Activated CD8-positive, alpha-beta memory T cell treated with anti-CD3 and anti-CD28 coated beads, Interleukin-2, amount 10 ng/mL, durations not matched to agents 7 days and 5 days (primary cell): ENCODE measurements at places on chromosomes 7 and 10. TPM values are rescaled to one million over a fixed set of nuclear protein-coding genes. Genes with fewer than 3 reads are reported as not detected.

COL28A1 gene
- not detected for total RNA-seq

SYCE1 gene
- 1.4 TPM for total RNA-seq

ATXN7L1 gene
- 4.2 TPM for total RNA-seq

RBP4 gene
- total RNA-seq = not detected

POLD2 gene
- 130 TPM for total RNA-seq

HMX2 gene
- not detected for total RNA-seq

TMEM106B gene
- total RNA-seq = 23.2 TPM

MCM10 gene
- 78.2 TPM for total RNA-seq

FOXP2 gene
- total RNA-seq = 0.28 TPM

ODAD2 gene
- total RNA-seq = not detected

DNA sequence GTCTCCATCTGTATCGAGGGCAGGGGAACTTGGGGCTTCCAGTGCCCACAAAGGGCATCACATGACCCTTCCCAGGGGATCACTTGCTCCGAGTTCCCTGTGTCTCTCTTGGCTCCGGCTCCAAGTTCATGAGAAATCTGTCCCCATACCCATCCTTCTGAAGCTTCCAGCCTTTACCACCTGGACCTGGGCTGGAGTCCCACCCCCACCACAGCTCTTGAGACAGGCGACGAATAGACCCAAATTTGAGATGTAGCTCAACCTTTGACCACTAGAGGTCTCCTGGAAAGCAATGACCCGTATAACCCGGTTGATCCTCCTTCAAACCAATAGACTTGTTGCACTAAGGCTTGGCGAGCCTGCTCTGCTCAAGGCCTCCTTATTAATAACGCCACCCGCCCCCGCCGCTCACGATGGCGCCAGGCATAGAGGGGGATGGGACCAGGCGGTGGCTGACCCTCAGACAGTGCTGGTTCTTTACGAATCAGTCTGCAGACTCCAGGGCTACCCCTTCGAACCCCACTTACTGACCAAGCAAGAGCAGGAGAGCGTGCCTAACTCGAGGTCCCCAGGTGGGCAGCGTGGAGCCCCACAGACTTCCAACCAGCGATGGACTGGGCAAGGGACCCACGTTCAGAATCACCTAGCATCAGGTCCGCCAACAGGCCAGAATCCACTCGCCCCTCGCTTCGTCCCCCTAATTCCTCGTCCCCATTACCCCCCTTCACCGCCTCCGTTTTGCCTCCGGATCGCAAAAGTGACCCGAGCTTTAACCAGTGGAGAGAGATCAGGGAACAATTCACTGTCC lies 4.4 kb upstream of the ARID5B start:
- peaks cover 29% of the 10 kb centered on the region for H3K4me1 ChIP-seq
- H3K36me3 ChIP-seq = peaks cover 1% of the 10 kb centered on the region
- H3K27ac ChIP-seq = peak overlapping the region; percentile 99

DNA sequence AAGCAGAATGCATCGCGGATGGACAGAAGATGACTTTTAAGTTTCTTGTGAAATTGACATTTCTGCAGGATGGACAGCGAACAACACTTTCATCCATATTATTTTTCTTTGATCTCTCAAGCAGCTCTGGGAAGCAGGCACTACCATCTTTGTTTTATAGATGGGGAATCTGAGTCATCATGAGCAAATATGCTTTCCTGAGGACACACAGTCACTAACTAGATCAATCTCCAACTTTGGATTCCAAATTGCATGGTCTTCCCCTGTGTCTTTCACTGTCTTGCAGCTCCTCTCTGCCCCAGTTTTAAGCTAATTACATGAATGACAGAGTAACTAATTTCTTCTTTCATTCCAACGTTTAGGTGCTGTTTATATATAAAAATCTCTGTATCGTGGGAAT lies 201.5 kb downstream of the ADAM12 start:
- no peak for DNase-seq
- no peak overlapping the region for H3K27ac ChIP-seq
- H3K27me3 ChIP-seq = no peaks in the 10 kb centered on the region
- no peaks in the 10 kb centered on the region for H3K4me1 ChIP-seq

- H3K36me3 ChIP-seq = no peaks in the 10 kb centered on the region
- no peak overlapping the region for H3K27ac ChIP-seq
- H3K27me3 ChIP-seq = no peaks in the 10 kb centered on the region
- no peak overlapping the region for H3K4me3 ChIP-seq
- H3K4me1 ChIP-seq = no peaks in the 10 kb centered on the region
Measured at GRCh38 chr10:77249901-77250459, 387.6 kb downstream of the KCNMA1 start.

DNA sequence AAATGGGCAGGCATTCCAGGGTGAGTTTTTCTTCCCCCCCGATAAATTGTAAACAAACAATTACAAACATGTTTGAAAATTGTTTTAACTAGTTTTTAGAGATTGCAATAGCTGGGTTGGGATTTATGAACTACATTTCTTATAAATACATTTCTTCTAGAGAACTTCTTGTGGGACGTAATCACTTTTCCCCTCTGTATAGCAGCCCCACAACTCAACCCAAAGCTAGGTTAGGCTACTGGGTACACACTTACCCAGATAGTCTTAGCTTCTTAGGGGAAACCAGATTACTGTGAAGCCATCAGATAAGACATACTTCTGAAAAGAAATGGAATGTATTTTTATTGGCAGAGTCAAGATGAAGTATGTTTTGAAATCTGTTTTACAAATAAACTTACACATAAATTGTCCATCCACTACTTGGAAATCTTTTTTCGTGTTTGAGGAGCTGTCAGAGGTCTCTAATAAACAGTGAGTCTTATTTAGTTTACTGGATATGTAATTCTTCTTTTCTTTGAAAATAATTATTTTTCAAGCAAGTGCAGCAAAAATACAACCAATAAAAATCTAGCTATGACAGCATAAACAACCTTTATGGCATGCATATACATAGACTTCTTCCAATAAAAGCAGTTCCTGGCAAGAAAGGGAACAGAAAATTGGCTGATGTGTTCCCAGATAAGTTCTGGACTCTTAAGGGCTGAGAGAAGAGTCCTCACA lies 8.0 kb upstream of the GLRX3 start:
- peaks cover 41% of the 10 kb centered on the region for H3K27me3 ChIP-seq
- DNase-seq = no peak
- H3K4me3 ChIP-seq = no peak overlapping the region
- no peak overlapping the region for H3K27ac ChIP-seq
- no peaks in the 10 kb centered on the region for H3K36me3 ChIP-seq
- H3K4me1 ChIP-seq = peaks cover 10% of the 10 kb centered on the region

DNA sequence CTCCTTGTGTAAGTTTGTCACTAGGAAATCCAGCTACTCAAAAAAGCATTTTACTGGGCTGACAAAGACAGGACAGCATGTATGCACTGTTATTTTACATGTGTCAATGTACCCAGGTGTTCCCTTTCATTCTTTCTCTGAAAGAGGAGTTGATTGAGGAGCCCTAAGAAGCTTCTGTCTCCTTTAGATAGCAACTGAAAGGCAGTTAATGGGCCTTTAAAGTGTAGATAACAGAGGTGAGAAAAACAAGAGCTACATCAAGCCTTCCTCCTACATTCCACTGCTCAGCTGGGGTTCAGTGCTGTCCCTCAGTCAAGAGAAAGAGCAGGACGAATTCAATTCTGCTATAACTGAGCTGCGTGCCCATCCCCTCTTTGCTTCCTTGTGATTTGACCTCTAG lies 12.8 kb upstream of the WIPF3 start:
- no peak overlapping the region for H3K4me3 ChIP-seq
- peaks cover 12% of the 10 kb centered on the region for H3K27me3 ChIP-seq
- no peaks in the 10 kb centered on the region for H3K36me3 ChIP-seq

DNA sequence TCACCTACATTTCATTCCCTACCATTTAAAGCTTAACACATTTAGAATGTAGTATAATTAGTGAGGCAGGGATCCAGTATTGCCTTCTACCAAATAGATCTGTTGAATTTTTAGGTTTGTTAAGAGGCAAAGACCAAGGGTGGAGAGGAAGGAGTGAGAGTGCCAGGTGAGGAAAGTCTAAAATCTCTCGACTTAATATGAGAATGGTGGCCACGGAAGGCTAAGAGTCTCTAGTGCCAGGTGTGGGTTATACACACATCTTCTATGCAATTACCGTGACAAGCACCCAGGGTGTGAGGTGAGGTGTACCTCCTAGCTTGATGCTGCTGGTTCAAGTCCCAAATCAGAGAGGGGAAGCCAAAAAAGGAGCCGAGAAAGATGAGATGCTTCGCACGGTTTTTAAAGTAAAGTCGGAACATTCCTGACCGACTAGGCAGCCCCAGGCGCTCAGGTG lies 439 bp downstream of the IQUB start:
- peak overlapping the region; percentile 90 for H3K4me3 ChIP-seq
- peaks cover 25% of the 10 kb centered on the region for H3K27me3 ChIP-seq
- H3K27ac ChIP-seq = no peak overlapping the region
- no peak for DNase-seq
- peaks cover 26% of the 10 kb centered on the region for H3K4me1 ChIP-seq
- H3K36me3 ChIP-seq = peaks cover 2% of the 10 kb centered on the region

DNA sequence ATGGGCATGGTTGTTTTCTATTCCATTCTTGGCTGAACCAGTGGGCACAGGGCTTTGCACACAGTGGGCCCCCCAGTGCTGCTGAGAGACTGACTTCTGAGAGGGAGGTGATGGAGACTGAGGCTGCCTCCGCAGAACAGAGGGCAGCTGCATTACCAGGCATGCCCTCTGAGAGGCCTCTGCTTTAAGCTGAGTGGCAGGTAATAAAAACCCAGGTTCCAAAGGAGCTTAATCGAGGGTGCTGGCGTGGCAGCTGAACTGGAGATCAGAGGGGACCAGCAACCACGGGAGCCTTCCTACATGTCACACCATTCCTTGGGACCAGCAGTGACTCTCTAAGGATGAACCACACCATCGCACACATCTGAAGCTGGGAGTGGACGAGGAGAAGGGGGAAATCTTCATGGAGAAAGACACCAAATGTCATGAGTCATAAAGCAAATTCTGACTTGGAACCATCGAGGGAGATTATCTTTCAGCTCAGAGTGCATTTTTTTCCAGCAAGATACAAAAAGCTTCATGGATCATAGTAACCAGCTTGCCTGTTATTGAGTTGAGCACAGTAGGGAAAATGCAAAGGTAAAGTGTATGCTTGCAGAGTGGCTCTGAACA lies 24.6 kb downstream of the HIPK2 start:
- DNase-seq = peak; percentile 5
- no peak overlapping the region for H3K27ac ChIP-seq
- H3K4me3 ChIP-seq = no peak overlapping the region
- peaks cover 1% of the 10 kb centered on the region for H3K36me3 ChIP-seq

GRCh38 chr10:23918090-23918723 lies 290.7 kb upstream of the KIAA1217 start:
- no peak overlapping the region for H3K4me3 ChIP-seq
- H3K27me3 ChIP-seq = no peaks in the 10 kb centered on the region
- H3K36me3 ChIP-seq = no peaks in the 10 kb centered on the region
- no peak for DNase-seq
- no peaks in the 10 kb centered on the region for H3K4me1 ChIP-seq

DNA sequence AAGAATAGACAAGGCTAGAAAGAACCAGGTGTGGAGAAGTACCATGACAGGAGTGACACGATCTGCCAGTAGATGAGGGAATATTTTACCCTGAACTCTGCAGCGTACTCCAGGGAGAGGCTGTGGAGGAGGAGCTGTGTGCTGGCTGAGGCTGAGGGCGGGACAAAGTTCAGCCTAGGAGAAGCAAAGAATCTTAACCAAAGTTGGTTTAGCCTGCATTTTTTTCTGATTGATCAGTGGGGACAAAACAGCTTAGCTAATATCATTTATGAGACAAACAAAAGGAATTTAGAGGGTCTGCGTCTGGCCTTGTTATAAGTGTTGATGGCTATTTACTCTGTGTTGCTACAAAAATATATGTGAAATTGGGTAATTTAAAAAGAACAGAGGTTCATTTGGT lies 5.2 kb upstream of the NPSR1 start:
- no peaks in the 10 kb centered on the region for H3K27me3 ChIP-seq
- H3K27ac ChIP-seq = no peak overlapping the region
- H3K36me3 ChIP-seq = no peaks in the 10 kb centered on the region
- no peaks in the 10 kb centered on the region for H3K4me1 ChIP-seq
- DNase-seq = no peak

- DNase-seq = no peak
- H3K27me3 ChIP-seq = no peaks in the 10 kb centered on the region
- no peak overlapping the region for H3K4me3 ChIP-seq
- no peak overlapping the region for H3K27ac ChIP-seq
Measured at GRCh38 chr7:157714166-157715070, 377.6 kb downstream of the DNAJB6 start.
